ENCODE measurements at places on chromosomes 5 and 9.

- DNase-seq: no peak
Measured at GRCh38 chr5:180641566-180641900, 7.9 kb downstream of the FLT4 start.

DNA sequence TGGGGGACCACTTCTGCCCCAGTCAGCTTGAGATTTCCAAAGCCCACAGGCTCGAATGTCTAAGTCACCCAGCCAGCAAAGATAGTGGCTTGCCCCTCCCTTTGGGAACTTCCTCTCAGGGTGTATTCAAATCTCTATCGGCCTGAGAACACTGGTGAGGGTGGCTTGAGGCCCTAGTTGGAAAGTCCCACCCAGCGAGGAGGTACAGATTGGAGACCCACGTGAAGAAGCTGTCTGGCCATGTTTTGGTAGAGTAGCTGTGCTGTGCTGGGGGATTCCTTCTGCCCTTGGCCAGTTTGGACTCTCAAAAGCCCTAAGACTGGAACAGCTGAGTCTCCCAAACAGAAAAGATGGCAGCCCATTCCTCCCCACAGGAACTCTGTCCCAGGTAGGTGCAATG lies 172.7 kb upstream of the RIOK2 start:
- DNase-seq: no peak

GRCh38 chr5:143140492-143141203 lies 262.8 kb downstream of the NR3C1 start:
- DNase-seq: no peak

- DNase-seq: no peak
Measured at GRCh38 chr5:75824323-75824722, 107.1 kb upstream of the POC5 start.

- no peak for DNase-seq
Measured at GRCh38 chr9:104906441-104907277, 21.3 kb downstream of the ABCA1 start.

- DNase-seq: peak; percentile 22
Measured at GRCh38 chr9:129412814-129413536, 207.9 kb downstream of the C9orf50 start.

DNA sequence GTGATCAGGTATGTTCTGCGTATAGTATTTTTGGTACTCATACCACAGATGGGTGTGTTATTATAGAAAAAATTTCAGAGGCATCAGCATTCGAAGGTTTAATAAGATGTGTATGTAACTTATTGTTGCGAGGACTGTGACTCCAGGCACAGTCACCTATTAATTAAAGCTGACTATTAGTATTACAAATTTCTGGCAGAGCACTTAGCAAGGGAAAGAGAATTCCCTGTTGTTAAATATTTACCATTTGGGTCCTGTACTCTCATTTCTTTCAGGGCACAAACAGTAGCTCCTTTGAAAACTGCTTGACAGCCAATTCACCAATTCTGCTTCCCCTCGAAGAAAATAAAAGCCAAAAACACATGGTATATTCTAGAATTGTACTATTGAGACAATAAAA lies 653.8 kb downstream of the ELAVL2 start:
- DNase-seq: no peak

GRCh38 chr5:181191526-181192336 lies 13.3 kb downstream of the TRIM7 start:
- DNase-seq: peak; percentile 96

DNA sequence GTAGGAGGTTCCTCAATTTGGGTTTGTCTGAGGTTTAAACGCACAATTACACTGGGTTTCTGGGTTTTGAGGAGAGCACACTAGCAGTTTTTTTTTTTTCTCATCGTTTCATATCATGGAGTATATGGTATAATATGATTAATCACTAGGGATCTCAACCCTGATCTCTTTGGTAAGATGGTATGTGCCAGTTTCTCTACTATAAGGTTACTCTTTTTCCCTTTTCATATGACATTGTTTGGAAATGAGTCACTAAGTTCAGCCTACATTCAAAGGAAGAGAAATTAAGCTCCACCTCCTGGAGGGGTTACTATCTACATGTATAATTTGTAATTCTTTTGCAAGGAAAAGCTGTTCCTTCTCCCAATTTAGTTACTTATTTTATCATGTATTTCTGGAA lies 35.2 kb downstream of the MTRR start:
- no peak for DNase-seq

DNA sequence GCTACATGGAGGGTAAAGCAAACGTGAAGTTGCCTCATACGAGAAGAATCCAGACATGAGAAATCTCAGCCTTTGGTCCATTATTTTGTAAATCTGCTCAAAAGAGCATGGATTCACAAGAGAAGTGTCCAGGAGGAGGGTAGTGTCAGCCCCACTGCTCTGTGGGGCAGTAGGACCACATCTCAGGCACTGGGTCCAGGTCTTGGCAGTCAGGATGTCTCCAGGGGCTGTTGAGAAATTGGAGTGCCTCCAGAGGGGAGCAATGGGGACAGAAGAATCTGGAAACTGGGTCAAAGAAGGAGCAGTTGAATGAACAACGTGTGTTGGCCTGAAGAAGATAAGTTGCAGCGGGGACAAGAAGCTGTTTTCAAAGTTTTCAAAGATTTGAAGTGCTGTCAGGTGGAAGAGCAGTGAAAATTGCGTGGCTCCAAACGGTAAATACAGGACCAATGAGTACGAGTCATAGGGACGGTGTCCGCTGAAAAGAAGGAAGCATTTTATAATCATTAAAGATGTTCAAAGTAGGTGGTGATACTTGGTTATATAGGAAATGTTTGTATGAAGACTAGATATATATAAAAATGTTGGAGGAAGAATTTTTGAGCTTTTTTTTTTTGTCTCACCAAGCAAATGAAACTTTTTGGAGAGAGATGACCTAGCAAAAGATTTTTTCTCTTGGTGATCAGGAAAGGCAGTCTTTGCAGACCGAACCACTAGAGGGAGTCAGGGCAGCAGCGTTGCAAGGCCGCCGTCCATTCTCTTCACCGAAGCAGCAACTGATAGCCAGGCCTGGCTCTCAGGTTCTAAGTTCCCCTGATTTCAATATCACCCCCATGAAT lies 57.1 kb upstream of the ZBED3 start:
- DNase-seq: peak; percentile 44

- DNase-seq: no peak
Measured at GRCh38 chr5:166746506-166746905, 1544.9 kb upstream of the WWC1 start.

GRCh38 chr9:5305741-5306140 lies 1.2 kb upstream of the RLN2 start:
- no peak for DNase-seq

GRCh38 chr9:123551734-123552133 lies 195.7 kb downstream of the CRB2 start:
- no peak for DNase-seq

- DNase-seq: peak; percentile 10
Measured at GRCh38 chr5:6849316-6850105, 136.3 kb downstream of the TENT4A start.

DNA sequence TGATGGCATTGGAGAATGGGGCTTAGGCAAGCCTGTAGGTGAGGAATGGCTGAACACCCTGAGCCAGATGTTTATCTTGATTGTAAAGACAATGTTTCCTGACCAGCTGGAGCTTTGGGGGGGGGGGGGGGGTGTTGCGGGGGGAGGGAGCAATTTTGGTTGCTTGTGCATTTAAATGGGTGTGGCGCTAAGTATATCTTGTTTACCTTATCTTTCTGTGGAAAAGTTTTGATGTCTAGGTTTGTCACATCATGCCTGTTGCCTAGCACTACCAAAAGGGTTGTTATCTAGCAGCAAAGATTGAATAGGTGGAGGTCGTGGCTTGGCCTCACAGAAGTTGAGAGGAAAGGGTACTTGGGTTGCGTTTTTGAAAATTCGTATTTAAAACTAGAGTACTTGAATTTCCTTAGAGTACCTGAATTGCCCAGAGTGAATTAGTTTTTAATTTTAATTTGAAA lies 1.3 kb downstream of the SMAD5 start:
- DNase-seq: no peak

DNA sequence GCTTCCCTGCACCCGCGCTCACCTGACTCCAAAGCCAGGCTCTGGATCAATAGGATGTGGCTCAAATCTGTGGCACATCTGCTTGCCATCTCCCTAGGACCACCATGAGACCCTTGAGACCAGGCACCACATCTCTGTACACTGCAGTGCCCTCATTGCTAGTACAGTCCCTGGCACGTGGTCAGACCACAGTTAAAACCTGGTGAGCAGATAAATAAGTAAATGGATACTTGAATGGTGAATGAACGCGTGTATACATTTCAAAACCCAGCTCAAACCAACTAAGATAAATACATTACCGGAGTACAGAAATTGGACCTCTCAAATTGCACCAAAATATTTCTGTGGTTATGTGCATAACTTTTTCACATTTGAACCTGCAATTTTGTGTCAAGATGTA lies 221.2 kb upstream of the IRX4 start:
- DNase-seq: no peak

GRCh38 chr9:73009649-73010288 lies 56.9 kb upstream of the ALDH1A1 start:
- no peak for DNase-seq

Measured in activated T-cell treated with anti-CD3 and anti-CD28 coated beads for 24 hours (primary cell).